ENCODE measurements at places on chromosomes 6 and 20.

DNA sequence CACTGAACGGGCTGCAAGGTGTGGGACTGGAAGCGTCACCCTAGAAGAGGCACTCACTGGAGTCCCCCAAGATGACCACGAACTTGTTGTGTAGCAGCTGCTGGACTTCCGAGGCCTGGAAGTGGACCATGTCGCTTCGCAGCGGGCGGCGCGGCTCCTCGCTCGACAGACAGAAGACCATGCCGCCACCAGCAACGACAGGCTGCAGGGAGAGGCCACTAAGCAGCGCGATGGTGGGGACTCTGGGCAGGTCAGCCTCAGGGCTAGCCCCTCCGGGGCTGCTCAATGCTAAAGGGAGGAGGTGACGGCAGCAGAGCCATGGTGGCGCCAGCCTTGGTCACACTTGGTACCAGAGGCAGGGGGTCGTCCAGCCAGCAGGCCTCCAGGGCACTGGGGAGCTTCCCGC lies 720 bp downstream of the PCED1A start:
- DNase-seq, result no peak

DNA sequence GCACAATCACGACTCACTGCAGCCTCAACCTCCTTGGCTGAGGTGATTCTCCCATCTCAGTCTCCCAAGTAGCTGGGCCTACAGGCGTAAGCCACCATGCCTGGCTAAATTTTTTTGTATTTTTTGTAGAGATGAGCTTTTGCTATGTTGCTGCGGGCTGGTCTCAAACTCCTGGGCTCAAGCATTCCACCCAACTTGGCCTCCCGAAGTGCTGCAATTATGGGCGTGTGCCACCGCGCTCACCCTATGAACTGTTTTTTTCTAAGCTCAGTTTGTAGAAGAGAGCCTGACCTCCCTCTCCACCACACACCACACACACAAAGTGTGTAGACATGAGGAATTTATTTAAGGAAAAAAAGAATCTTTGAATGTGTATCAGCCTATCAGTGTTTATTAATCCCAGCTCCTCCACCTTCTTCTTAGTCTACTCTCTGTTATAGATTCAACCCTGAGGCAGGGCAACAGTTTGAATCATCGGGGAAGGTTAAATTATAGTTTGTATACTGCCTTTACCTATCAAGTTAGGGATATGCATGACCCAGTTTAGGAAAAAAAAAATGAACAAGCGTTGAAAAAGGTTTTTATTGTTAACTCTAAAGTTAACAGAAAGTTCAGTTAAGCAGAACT lies 74.1 kb downstream of the PLEKHG1 start:
- no peak for DNase-seq

DNA sequence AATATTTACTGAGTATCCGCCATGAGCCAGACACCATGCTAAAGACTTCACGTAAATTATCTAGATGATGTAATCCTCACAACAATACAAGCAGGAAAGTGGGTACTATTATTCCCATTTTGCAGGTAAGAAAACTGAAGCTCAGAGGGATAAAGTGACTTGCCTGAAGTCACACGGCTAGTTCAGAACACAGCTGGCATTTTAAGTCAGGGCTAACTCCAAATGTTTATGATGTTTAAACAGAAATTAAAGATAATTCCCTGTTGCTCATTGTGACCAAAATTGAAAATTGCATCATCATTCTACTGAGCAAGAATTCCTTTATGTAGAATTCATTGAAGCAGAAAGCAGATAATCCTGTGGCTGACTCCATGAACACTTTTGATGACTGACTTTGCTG lies 71.3 kb upstream of the STXBP5 start:
- DNase-seq, result no peak

- no peak for DNase-seq
Observed at GRCh38 chr20:44615169-44615791, 32.9 kb downstream of the PKIG start.

- DNase-seq, result no peak
Observed at GRCh38 chr20:52461582-52461981, 270.0 kb upstream of the ZFP64 start.

DNA sequence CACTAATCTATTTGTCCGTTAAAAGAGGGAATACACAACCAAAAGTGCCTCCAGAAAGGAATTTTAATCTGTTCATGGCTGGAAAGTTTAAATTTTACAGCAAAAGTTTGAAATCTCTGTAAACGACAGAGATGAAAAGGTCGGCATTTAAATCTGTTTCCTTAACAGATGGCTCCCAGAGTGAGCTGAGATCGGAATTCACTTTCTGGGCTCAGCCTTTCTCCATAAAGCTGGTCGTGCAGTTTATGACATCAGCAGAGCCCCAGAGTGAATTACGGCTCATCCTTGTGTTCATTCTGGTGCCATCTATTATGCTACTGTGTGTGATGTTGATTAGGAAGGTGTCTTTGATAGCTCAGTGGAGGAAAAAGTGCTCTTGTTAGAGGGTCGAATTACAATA lies 117.6 kb upstream of the ZFP64 start:
- DNase-seq, result no peak

DNA sequence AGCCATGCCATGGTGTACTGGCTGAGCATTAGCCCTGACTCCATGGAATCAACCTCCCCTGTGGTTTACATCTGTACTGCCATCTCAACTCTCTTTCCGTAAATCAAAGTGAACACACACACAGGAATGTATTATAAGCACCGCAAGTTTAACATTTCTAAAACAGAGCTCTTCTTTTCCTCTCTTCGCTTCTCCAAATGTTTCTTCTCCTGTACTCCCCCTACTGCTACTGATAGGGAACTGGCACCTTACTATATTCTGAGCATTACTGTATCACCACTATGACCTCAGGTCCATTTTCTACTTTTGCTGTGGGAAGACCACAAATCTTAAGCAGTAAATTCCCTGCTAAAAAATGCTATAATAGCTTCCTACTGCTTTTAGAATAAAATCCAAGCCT lies 101.2 kb downstream of the NUS1 start:
- no peak for DNase-seq

DNA sequence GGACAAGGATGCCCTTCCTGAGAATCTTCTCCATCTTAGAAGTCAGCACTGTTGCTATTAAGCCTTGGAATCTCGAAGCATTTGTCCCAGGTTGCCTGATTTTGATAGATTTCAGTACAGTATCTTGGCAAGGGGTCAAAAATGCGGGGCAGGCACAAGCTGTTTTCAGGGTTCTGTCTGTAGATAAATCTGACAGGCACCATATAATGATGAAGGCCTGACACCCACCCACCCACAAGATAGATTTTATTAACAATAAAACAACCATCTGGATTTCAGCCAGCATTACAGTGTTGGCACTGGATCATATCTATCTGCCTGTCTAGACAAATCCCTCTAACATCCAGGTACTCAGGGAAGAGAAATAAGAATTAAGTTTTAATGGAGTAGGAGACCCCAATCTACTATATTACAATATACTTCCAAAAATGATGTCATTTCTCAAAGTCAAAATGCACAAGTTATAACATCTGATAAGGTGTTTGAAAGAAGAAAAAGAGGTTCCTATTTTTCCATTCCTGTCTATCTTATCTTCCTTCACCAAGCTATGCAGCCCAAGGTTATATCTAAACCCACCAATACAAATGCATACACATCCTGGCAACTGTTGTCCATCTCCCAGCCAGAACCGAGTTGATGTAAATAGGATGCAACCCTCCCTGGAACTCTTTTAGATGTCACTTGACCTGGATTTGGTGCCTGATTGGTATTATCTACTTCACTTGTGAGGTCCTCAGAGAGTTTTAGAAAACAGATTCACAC lies 10.7 kb downstream of the NEDD9 start:
- peak; percentile 57 for DNase-seq

DNA sequence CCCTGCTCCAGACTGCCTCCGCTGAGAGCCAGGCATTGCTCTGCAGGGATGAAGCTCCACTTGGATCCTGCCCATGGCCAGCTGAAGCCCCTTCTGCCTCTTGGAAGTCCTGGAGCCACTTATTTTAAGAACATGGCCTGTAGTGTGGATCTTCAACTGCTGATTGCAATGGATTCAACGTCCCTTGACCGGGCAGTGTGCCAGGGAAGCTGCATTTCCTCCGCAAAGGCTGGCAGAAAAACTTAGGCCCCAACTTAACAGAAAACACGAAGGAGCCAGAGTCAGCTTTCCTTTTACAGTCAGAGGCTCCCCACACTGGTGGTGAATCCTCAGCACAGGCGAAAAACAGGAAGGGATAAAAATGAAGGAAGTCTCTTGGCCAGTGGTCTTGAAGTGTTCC lies 26.3 kb upstream of the FOXQ1 start:
- no peak for DNase-seq

DNA sequence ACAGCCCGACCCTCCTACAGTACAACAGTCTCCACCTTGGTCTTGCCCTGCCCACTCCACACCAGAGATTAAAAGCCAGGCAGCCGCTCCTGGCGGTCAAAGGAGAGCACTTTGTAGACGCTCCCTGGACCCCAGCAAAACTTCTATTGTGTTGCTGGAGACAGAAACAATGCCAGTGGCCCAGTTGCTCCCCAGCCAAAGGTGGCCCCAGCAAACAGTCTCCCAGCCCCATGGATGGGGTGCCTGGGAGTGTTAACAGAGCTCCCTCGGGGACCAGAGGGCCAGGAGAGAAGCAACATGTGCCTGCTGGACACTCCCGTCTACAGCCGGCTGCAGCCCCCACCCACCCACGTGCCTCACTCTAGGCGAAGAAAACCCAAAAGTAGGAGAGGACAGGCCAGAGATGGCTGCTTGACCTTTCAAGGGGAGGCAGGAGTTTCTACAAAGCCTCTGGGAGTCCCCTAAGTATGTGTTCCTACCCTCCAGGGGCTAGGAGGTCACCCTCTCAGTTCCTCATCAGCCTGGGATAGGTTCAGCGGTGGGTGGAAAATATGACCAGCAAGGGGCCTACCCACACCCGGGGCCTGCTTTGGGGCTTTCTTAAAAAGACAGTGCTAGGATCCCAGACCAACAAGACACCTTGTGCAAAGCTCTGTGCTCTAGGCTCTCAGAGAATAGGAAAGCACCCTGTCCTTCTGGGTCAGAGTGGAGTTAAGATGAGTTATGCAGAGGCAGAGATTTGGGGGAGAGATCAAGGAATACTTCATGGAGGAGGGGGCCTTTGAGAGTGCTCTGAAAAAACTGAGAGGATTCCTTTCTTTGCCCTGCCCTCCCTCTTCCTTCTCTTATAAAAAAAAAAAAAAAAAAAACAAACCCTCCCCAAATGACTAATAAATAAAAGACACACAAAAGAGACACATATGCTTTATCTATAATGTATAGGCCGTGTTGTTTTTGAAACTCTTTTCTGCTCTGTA lies 19.0 kb upstream of the PREX1 start:
- DNase-seq, result no peak

- DNase-seq, result peak; percentile 7
Observed at GRCh38 chr6:25173246-25173645, 105.9 kb upstream of the CARMIL1 start.

DNA sequence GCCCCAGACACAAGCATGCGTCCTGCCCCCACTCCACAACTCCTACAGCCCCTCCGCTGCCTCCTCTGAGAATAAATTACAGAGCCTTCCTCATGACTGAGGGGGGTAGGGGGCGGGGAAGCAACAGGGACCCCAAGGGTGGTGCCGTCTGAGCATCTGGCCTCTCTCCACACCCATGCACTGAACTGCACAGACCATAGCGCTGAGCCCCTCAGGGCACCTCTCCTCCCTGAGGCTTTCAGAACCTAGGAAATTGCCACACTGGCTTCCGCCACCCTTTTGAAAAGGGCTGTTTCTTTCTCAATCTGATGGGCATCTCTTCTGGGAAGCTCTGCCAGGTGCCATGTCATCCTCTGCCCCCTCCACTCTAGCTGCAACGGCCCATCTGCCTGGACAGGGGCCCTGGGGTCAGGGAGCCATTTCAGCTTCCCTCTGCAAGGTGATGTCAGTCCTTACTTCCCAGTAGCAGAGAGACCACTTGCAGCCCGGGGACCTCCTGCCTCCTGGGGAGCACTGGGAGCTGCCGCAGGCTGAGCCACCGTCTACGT lies 2.5 kb downstream of the CST7 start:
- DNase-seq, result no peak

- peak; percentile 86 for DNase-seq
Observed at GRCh38 chr6:34696739-34697543, at the start of gene ILRUN. TSS of gene ILRUN (minus strand) at chr6:34696767. CDS start at chr6:34696603, 164 bp downstream.

DNA sequence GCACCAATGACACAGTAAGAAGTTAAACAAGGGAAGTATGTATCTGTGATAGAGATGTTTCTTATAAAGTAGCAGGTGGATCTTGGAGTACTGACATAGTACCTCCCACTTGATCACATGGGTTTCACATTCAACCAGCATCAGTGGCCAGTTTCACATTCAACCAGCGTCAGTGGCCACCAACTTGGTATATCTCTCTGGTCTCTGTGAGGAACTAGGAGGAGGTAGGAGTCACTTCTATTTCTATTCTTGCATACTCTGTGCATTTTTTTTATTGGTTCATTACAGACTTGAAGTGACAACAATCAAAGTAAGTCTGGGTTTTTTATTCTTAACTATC lies 200.3 kb upstream of the SIM1 start:
- no peak for DNase-seq

DNA sequence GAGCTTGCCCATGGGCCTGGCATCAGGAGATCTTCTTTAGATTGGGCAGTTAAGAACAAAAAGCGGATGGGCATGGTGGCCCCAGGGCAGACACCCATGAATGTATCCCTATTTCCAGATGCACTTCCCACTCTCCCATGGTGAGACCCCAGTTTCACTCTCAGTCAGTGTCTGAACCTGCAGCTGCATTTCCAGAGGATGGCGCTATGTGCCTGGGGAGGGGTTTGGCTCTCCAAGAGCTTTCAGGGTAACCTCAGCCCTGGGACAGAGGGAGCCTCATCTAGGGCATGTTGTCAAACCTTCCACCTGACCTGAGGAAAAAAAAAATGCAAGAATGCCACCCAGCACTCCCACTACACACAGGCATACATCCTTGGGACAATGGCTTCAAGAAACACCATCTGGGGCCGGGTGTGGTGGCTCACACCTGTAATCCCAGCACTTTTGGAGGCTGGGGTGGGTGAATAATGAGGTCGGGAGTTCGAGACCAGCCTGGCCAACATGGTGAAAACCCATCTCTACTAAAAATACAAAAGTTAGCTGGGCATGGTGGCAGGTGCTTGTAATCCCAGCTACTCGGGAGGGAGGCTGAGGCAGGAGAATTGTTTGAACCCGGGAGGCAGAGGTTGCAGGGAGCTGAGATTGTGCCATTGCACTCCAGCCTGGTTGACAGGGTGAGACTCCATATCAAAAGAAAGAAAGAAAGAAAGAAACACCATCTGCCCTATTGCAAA lies 1.9 kb downstream of the CST9L start:
- DNase-seq, result no peak
